Large intestine (tissue), 12 donors: ENCODE measurements at places on chromosomes 5 and 9.

GRCh38 chr5:100407053-100407452, 128.1 kb upstream of the FAM174A start:
- no peak for DNase-seq

GRCh38 chr9:111516061-111516465, 8.9 kb upstream of the ZNF483 start:
- no peak for DNase-seq

DNA sequence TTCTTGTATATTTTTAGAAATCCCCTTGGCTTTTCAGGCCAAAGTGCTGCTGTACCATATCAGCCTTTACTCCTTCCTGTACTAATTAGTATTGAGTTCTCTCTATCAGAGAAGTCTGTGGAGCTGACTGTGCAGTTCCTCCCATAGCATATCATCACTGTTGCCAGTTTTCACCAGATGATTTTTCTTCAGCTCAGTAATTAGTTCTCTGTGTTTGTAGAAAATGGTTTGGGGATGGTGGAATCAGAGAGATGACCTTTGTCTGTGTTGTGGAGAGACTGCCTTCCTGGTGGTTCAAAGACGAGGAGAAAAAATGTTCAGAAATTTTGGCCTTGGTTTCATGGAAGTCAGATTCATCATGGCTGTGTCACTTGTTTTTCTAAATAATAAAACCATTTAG, 227.5 kb upstream of the ACTBL2 start:
- DNase-seq = no peak

GRCh38 chr9:121721058-121721350, 69.6 kb downstream of the DAB2IP start:
- no peak for DNase-seq

DNA sequence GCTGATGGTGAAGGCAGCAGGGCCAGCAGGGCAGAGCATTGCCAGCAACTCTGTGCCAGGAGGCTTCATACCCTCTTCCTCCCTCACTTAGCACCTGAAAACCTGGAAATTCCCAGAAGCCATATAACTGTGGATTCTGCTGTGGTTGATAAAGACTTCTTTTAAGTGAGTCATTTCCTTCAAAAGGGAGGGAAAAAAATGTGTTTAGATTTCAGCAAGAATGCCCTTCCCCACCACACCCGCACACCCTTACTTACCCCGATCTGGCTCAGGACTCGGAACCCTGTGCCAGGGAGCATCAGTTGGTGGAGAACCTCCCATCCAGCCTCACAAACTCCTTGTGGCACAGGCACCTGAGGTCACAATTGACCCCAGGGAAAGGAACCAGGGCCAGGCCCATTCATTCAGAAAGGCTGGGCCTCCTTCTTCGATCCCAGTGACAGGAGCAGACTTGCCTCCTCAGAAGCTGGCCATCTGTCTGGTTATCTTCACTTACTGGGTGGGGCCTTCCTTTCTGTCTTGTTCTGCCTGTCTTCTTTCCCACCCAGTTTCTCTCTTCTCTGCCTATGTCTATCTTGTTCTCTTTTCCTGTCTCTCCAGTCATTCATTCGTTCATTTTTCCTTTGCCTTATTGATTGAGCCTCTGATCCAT, 62.6 kb downstream of the PLAC8L1 start:
- peak; percentile 37 for DNase-seq
